Endothelial cell of coronary artery (primary cell): ENCODE measurements at places on chromosomes 4 and X. TPM values are rescaled to one million over a fixed set of nuclear protein-coding genes. Genes with fewer than 3 reads are reported as not detected.

RRH gene
- 0.09 TPM in 1 of 2 replicates, not detected in the other for total RNA-seq

ARMCX4 gene
- total RNA-seq: 4.5 and 5.1 TPM in 2 replicates

GYPA gene
- total RNA-seq: not detected in 2 replicates

FGF5 gene
- total RNA-seq: 1.7 and 3.5 TPM in 2 replicates

MMRN1 gene
- 316 and 417 TPM in 2 replicates for total RNA-seq

LIMCH1 gene
- total RNA-seq: 17.9 and 32.1 TPM in 2 replicates

CLDN24 gene
- total RNA-seq: not detected in 2 replicates

EXOC1L gene
- total RNA-seq: not detected in 2 replicates

ANOS1 gene
- 0.28 and 0.54 TPM in 2 replicates for total RNA-seq

IL9R gene
- not detected in 2 replicates for total RNA-seq

CNGA1 gene
- total RNA-seq: 0.56 TPM in 1 of 2 replicates, not detected in the other

CXCL8 gene
- total RNA-seq: 97.9 and 130 TPM in 2 replicates

DUSP21 gene
- total RNA-seq: not detected in 2 replicates

PIR gene
- total RNA-seq: 67.0 and 285 TPM in 2 replicates

ASMT gene
- not detected in 2 replicates for total RNA-seq

ADAM29 gene
- total RNA-seq: not detected in 2 replicates

CT83 gene
- total RNA-seq: not detected in 2 replicates

MAGEA10 gene
- not detected in 2 replicates for total RNA-seq

SPANXD gene
- total RNA-seq: not detected in 2 replicates

ITIH6 gene
- not detected in 2 replicates for total RNA-seq

MAGED4 gene
- 7.1 and 10.5 TPM in 2 replicates for total RNA-seq

XAGE1B gene
- not detected in 2 replicates for total RNA-seq

HSFX1 gene
- total RNA-seq: 0.28 and 0.36 TPM in 2 replicates

NDNF gene
- not detected in 2 replicates for total RNA-seq

CXCL5 gene
- 0.09 and 0.19 TPM in 2 replicates for total RNA-seq

CXCL11 gene
- total RNA-seq: 0.66 and 0.99 TPM in 2 replicates

TMPRSS11D gene
- not detected in 2 replicates for total RNA-seq

STK32B gene
- total RNA-seq: 9.8 and 17.7 TPM in 2 replicates

MID2 gene
- 28.6 and 33.2 TPM in 2 replicates for total RNA-seq

BRS3 gene
- not detected in 2 replicates for total RNA-seq

CPE gene
- total RNA-seq: 1.4 and 1.9 TPM in 2 replicates

ZC4H2 gene
- total RNA-seq: 3.8 and 4.3 TPM in 2 replicates

BMX gene
- 148 and 192 TPM in 2 replicates for total RNA-seq

CCDC110 gene
- 0.36 and 0.75 TPM in 2 replicates for total RNA-seq

QRFPR gene
- total RNA-seq: not detected in 2 replicates

SGMS2 gene
- 37.9 and 78.8 TPM in 2 replicates for total RNA-seq
